Right ventricle myocardium inferior (tissue), 1 donor: ENCODE measurements at places on chromosomes 16 and 17.

GRCh38 chr17:33241390-33241789 is 51.7 kb downstream of the ASIC2 start:
- no peak for DNase-seq

- DNase-seq, result peak; percentile 92
These were observed 18.5 kb upstream of the NAGLU start for GRCh38 chr17:42517516-42517915.

GRCh38 chr17:63956296-63956920 is 16.3 kb downstream of the SCN4A start:
- DNase-seq, result no peak

DNA sequence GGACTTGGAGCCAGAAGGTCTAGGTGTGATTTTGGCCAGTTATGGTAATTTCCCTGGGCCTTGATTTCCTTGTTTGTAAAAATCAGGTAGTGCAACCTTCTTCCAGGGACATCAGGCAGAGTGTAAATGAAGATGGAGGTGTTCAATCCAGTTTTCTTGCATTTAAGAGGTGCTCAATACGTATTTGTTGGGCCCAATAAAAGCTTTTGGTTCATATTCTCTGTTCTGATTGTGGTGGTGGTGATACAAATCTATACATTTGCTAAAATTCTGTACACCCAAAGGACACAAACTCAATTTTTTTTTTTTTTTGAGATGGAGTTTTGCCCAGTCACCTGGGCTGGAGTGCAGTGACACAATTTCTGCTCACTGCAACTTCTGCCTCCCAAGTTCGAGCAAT is 6.0 kb downstream of the CD79B start:
- DNase-seq, result no peak

GRCh38 chr17:76199469-76199868 is 40.8 kb downstream of the RNF157 start:
- no peak for DNase-seq

- no peak for DNase-seq
These were observed 125.2 kb upstream of the ZFHX3 start for GRCh38 chr16:73172973-73173709.

- DNase-seq, result no peak
These were observed 795 bp upstream of the HBM start for GRCh38 chr16:164827-165538.

DNA sequence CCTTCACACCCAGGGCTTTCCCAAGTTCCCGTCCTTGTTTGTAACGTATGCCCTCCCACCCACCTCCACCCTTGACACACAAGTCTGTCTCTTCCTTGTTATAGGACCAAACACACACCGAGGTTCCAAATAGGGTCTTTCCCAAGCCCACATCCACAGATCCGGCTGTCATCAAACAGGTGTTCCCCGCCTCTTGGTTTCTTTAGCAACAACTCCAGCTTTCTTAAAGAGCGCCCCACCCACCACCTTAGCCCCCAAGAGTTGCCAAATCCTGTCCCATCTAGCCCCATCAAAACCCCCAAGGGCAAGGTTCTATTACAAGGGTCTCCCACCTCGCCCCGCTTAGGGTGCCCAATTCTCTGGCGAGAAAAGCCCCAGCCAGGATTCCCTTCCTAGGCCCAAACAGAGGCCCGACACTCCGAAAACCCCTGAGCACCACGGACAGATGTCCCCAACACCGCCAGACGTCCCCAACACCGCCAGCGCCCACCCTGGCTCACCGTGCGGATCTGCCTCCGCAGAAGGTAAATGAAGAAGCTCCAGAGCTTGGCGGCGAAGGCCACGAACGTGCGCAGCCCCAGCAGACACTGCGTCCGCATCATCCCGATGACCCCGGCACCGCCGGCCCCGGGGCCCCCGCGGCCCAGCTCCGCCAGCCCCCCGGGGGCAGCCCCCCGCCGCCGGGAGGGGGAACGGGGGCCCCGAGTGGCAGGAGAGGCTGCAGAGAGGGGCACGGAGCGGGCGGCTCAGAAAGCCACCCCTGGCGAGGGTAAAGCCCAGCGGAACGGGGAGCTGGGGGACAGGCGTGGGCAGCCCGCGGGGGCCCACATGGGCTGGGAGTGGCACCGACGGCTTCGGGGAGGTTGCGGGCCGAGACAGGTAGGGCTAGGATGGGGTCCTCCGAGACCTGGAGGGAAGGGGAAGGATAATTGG is 573 bp downstream of the CTDNEP1 start:
- no peak for DNase-seq

DNA sequence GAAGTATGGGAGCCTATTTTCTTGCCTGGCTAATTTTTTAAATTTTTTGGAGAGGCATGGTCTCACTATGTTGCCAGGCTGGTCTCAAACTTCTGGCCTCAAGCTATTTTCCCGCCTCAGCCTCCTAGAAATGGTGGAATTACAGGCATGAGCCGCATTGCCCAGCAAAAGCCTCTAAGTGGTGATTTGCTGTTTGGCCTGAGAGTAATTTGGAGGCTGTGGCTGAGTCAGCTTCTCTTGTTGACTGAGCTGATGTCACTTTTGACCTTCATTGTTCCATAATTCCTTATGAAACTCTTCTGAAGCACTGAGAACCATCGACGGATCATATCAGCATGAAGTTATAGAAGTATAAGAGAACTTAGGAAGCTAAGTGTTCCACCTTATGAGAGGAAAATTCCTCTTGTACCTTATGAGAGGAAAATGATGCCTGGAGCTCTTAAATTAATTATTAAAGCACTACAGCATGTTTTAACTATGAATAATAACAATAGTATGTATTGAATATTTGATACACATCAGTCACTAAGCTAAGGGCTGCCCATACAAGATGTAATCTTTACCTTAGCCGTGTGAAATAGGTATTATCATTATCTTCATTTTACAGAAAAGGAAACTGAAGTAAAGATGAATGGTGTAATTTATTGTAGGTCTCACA is 220.8 kb upstream of the MON1B start:
- DNase-seq, result no peak

DNA sequence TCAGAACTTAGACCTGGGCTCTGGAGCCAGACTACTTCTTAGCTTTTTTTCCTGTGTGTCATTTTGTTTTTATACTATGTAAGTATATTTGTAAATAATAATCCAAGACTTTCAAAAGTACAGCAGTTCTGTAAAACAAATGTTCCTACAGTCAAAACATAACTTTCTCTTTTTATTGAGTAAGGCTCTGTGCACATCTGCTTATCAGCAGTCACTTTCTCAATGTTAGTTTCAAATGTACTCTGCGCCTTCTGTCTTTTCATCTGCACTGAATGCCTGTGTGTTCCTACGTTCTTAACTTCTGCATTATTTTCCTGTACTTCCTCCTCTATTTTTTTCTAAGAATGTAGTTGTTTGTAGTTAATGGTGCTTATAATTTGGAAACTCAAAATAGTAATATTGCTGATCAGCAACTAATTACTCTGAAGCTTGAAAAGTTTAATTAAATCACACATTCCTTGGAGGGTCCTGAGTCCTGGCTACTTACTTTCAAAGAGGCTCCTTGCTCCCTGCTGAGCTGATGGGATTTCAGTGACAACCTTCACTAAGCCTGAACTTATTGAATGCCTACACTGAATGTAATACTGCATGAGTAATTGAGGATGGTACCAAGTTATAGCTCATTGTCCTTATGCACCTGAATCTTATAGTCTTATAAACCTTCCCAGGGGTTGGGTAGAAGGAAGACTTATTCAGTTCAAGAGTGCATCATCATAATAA is 329.9 kb downstream of the KCNJ2 start:
- DNase-seq, result no peak

DNA sequence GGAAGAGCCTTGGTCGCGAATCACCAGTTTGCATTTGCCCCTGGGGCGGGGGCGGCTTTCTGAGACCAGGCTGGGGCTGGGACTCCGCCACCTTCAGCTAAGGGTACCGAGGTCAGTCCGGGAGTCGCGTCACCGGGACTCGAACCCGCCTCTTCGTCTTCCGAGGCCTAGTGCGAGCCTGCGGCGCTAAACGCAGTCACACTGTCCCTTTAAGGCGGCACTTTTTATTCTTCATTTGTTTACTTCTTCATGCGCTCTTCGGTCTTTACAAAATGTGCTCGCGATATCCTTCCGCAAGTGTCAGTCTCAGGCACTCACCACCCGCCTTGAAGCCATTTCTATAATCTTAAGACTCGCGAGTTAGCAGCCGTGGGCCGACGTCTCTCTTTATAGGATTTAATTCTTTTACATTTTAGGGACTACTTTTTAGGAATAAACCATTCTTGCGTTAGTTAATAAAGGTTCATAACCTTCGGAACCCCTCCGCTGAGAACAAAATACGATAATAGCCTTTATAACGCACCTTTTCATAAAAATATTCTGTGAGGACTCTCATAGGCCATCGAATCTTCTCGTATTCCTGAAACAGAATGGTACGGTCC is 593 bp upstream of the HEXIM1 start:
- DNase-seq, result peak; percentile 91

- no peak for DNase-seq
These were observed 72.8 kb downstream of the WWP2 start for GRCh38 chr16:69834807-69835466.

DNA sequence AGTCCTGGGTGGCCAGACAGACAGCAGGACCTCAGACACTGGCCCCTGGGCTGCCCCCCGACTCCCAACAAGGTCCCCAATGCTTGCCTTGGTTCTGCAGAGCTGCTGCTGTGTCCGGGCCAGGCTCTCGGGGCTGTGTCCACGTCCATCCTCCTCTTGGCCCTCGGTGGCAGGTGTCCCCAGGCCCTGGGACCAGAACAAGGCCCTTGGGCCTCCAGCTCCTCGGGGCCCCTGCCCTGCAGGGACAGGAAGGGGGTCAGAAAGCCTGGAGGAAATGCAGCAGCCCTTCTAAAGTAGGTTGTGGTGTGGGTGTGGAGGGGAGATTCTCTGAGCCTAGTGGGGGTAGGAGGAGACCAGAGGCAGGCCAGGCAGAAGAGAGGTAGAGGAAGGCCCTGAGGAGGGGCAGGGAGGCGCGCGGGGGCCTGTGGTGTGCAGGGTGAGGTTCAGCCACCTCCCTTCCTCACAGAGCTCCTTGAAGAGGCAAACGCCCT is 2.5 kb upstream of the AXIN1 start:
- peak; percentile 33 for DNase-seq

GRCh38 chr17:75459590-75460267 is 3.3 kb downstream of the TMEM94 start:
- DNase-seq, result no peak

GRCh38 chr17:27631411-27631760 is 398 bp downstream of the LGALS9 start:
- DNase-seq, result no peak

GRCh38 chr16:67936880-67937605 is 393 bp upstream of the PSMB10 start:
- no peak for DNase-seq

GRCh38 chr17:82226146-82226808 is 2.6 kb upstream of the SLC16A3 start:
- peak; percentile 50 for DNase-seq

- no peak for DNase-seq
These were observed 526 bp upstream of the MFSD6L start for GRCh38 chr17:8799570-8800212.

- no peak for DNase-seq
These were observed 6.7 kb upstream of the TOB1 start for GRCh38 chr17:50872710-50873424.

DNA sequence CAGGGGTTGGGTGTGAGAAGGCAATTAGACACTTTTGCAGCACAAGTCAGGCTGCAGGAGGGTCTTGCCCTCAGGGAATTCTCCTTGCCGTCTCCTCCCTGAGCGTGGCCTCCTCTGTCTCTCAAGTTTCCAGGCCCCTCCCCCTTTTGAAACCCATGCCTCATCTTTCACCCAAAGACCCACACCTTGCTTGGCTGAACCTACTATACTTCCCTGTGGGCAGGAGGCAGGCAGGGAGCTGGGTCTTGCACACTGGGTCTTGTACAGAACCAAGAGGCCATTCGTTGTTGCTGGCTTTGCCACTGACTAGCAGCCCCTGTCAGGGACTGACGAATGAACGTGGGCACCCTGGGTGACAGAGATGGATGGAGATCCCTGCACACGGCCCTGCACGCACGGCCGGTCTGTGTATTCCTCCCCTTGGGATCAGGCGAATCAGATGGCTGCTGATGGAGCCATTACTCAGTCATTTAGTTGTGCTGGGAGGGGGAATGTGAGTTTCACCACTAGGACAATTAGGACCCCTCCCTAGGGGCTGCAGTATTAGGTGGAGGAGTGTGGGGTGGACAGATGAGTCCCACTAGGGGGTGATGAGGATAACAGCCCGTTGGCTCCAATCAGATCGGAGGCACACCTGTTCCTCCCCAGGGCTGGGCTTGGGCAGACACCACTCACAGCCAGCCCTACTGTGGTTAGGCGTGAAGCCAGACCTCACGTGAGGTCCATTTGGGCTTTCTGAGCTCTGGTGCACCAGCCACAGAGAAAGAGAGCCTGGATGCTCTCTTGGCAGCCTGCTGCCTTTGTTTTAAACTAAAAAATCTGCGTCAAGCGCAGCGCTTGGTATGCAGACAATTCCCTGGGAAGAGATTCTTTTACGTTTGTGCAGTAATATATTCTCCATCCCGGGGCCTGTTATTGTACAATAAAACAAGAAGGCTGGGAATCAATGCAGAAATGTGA is 167.7 kb upstream of the WSCD1 start:
- DNase-seq, result no peak

DNA sequence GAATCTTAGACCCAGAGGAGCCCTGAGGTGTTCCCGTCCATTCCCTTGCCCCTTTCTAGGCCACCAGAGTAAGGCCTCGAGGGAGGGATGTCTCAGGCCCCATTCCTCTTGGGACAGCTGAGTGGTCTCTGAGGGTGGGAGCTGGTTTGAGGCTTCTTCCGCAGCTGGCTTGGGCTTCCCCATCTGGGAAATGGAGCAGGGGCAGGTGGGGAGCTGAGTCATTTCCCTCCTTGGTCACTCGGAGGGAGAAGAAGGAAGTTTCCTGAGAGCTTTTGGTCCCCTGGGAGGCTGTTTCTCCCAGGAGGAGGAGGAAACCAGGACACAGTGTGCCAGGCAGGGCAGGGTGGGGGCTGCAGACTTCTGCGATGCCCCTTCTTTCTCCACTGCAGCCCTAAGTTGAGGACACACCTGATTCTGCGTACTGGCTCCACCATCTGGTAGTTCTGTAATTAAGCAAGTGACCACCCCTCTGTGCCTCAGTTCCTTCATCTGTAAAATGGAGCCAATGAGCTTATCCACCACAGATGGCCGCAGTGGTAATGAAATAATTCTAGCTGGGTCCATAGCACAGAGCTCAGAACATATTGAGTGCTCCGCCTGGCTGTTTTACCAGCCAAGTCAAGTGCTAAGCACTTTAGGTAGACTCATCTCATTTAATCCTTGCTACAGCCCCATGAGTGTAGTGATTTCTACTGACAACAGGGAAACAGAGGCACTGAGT is 1.6 kb upstream of the KCNJ12 start:
- DNase-seq, result no peak
